Epithelial cell of umbilical artery (primary cell): ENCODE measurements at places on chromosomes 7 and 10. TPM values are rescaled to one million over a fixed set of nuclear protein-coding genes. Genes with fewer than 3 reads are reported as not detected.

ASB15 gene
- total RNA-seq, result not detected in 2 replicates

NUTM2E gene
- total RNA-seq, result under 0.01 TPM in 1 of 2 replicates, not detected in the other

ASNS gene
- total RNA-seq, result 12.7 and 37.4 TPM in 2 replicates

GRM3 gene
- total RNA-seq, result not detected in 2 replicates

CYP2E1 gene
- 0.32 TPM in 1 of 2 replicates, not detected in the other for total RNA-seq

CYP3A7 gene
- not detected in 2 replicates for total RNA-seq
